ENCODE measurements at places on chromosomes 3 and 15. TPM values are rescaled to one million over a fixed set of nuclear protein-coding genes. Genes with fewer than 3 reads are reported as not detected.

DNA sequence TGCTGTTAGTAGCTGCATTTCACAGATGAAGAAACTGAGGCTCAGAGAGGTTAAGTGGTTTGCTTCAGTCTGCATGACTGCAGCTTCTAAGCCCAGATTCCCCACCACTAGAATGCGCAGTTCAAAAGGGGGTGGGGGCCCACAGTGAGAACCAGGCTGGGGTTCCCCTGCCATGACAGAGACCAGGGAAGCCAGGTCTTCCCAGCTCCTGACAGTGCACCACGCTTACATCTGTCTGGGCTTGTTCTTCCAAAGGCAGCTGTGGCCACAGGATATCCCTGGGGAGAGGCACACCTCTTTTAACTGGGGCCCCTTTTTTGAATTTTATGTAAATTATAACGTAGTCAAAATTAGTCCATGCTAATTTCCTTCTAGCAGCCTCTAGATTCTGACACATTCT is 5.3 kb downstream of the PLEKHO2 start:
- DNase-seq = no peak

GRCh38 chr15:63551400-63551799 is 45.8 kb upstream of the FBXL22 start:
- no peak for DNase-seq

RAB8B gene
- 111 TPM for total RNA-seq

DNA sequence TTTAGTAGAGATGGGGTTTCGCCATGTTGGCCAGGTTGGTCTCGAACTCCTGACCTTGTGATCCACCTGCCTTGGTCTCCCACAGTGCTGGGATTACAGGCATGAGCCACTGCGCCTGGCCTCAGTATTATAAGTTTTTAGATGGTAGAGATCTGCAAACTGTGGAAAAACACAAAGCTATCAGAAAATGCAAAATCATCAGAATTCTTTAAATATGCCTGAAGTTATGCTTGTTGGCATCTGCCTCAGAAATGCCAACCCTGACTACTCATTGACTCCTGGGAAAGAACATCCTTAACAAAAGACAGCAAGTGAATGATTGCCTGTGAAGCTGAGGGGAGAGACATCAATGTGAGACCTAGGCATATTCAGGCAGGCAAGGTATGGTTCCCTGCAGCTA is 94.3 kb upstream of the MB21D2 start:
- DNase-seq = no peak

DNA sequence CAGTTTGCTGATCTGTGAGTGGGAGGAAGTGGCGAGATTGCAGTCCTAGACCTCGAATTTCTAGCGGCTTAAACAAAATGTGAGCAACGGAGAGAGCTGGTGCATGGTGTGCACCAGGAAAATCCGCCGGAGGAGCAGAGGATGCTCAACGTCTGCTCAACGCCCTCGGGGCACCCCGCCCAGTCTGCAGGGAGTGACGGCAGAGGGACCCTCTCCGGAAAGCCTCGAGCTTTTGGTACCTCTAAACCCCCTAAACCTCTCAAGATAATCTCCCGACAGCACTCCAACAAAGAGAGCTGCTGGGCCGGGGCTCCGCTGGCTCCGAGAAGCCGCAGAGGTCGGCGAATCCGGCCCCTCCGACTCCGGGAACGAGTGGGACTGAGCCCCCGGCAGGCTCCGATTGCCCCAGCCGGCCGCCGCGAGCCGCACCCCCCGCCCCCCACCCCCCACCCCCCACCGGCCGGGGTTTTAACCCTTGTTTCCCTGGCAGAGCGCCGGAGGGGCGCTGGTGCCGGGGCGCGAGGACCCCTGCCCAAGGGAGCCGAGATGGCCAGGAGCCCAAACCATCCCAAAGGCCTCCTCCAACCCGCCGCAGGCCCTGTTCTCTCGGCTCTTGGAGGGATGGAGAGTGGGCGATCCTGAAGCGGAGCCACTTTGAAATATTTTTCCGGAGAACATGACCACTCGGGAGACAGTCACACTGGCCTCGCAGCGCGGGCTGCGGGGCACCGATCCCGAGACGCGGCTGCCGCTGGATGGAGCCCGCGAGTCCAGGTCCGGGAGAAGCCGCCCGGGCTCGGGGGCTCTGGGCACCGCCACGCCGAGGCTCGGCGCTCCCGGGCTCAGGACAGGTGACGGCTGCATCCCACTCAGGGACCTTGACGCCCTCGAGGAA is 1.5 kb downstream of the MEGF11 start:
- peak; percentile 72 for DNase-seq

- no peak for DNase-seq
These were observed 94.0 kb downstream of the CYP19A1 start for GRCh38 chr15:51244423-51244869.

GRCh38 chr3:46239301-46239938 is 2.8 kb upstream of the CCR3 start:
- DNase-seq = no peak

DNA sequence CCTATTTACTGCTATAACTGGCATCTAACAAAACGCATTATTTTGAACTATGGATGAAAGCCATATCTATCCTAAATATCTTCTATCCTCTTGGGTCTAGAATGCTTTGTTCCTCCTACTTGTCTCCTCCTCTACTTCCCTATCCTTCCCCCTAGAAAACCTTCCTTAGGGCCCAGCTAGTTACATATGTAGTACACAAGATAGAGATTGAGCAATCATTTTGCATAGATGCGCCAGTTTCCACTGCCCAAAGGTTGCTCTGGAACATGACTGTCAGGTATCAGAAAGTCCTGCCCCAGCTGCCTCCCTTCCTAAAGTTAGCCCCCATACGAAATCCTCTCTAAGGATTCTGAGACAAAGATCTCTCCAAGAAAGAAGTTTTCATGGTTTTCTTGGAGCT is 55.1 kb downstream of the GPR160 start:
- no peak for DNase-seq

LYZL4 gene
- not detected for total RNA-seq

LCTL gene
- total RNA-seq = not detected

ALPK3 gene
- 0.28 TPM for total RNA-seq

DNA sequence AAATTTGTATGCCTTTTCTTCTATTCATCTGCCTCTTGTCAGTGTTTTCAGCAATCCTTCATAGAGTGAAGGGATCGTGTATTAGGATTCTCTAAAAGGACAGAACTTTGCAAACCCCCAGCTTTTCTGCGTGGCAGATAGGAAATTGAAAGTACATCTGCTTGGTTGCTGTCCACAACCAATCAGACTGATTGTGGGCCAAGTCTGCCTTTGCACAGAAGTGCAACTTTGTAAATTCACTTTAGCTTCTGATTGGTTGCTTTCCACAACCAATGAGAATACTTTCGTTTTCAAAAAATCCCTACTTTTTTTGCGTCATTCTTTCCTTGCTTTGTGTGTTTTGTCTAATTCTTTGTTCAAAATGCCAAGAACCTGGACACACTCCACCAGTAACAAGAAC is 847.4 kb downstream of the FHIT start:
- no peak for DNase-seq

ETV5 gene
- 2.0 TPM for total RNA-seq

AVEN gene
- total RNA-seq = 6.3 TPM

- no peak for DNase-seq
These were observed 18.0 kb downstream of the ISG20 start for GRCh38 chr15:88656760-88657221.

- no peak for DNase-seq
These were observed 61.2 kb downstream of the ITGA11 start for GRCh38 chr15:68370768-68371151.

- DNase-seq = no peak
These were observed 619.5 kb upstream of the TBL1XR1 start for GRCh38 chr3:177816667-177817208.

DNA sequence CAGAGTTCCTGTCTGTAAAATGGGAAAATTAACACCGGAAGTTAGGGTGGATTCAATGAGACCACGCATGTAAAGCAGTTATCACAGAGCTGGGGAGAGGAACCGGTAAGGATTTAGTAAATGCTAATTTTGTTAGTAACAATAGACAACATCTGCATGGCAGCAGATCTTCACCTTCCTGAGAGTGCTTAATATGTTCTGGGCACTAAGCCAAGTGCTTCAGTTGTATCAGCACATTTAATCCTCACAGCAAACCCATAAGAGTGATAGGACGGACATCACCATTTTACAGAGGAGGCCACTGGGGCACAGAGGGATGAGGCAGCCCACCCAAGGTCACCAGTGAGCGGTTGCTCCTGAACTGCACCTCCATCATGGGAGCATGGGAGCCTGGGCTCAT is 189.4 kb downstream of the WNT5A start:
- no peak for DNase-seq

GRCh38 chr3:60009931-60010478 is 960.2 kb upstream of the CFAP20DC start:
- DNase-seq = no peak

DNA sequence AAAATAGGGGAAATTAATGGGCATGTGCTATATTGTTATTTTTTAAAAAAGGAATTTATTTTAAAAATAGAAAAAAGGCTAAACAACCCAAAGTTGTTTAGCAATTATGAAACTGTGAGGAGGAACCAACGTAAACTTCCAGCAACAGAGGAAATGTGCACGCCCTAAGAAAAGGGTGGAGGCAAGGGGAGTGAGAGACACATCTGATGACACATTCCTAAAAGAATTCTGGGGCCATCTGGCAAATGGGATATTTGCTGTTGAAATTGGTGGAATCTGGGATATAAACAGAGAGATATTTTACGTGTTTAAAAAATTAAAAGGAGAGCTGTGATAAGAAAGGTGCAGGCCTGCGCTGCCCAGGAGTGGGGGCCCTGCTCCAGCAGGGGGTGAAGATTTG is 50.8 kb upstream of the MUC13 start:
- DNase-seq = no peak

- DNase-seq = no peak
These were observed 416.5 kb downstream of the TBL1XR1 start for GRCh38 chr3:176780766-176781165.

ITIH1 gene
- total RNA-seq = not detected

DNA sequence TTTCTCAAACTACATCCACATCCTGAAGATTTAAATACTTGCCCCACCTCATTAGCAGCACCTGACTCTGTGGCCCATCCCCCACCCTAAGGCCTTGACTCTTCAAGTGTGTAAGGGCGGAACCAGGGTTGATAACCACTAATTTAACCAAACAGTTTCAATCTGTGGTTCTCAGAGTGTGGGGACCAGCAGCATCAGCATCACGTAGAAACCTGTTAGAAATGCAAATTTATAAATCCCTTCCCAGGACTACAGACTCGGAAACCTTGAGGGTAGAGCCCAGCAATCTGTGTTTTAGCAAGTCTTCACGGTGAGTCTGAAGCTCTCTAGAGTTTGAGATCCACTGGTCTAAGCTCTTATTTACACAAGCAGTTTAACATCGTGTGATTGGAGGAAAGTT is 12.4 kb downstream of the GNB4 start:
- no peak for DNase-seq

GRCh38 chr3:27581852-27582251 is 97.7 kb upstream of the SLC4A7 start:
- no peak for DNase-seq

GRCh38 chr15:57566834-57567233 is 24.9 kb upstream of the MYZAP start:
- no peak for DNase-seq

- DNase-seq = no peak
These were observed 122.0 kb upstream of the BFSP2 start for GRCh38 chr3:133277813-133278212.

GRCh38 chr15:77969055-77969454 is 108.5 kb downstream of the TBC1D2B start:
- DNase-seq = no peak

DNA sequence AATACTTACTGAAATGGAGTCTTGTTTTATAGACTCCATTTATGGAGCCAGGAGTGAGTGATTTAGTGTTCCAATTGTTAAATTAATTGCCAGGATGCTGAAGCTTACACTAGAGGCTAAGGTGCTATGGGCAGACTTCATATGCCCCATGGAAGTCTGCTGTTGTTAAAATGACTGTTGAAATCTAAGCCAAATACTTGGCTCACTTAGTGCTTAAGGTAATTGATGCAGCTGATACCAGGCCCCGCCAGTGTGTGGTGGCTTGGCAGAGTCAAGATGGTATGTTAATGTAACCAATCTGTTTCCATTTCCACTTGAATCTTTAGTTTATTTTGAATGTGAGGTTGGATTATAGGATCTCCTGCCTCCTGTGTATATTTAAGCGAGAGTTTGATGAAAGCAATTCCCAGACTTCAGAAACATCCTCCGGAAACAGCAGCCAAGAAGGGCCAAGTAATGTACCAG is 187.1 kb downstream of the ITPR1 start:
- DNase-seq = no peak

- no peak for DNase-seq
These were observed 30.9 kb downstream of the RCN2 start for GRCh38 chr15:76962337-76963013.

DNA sequence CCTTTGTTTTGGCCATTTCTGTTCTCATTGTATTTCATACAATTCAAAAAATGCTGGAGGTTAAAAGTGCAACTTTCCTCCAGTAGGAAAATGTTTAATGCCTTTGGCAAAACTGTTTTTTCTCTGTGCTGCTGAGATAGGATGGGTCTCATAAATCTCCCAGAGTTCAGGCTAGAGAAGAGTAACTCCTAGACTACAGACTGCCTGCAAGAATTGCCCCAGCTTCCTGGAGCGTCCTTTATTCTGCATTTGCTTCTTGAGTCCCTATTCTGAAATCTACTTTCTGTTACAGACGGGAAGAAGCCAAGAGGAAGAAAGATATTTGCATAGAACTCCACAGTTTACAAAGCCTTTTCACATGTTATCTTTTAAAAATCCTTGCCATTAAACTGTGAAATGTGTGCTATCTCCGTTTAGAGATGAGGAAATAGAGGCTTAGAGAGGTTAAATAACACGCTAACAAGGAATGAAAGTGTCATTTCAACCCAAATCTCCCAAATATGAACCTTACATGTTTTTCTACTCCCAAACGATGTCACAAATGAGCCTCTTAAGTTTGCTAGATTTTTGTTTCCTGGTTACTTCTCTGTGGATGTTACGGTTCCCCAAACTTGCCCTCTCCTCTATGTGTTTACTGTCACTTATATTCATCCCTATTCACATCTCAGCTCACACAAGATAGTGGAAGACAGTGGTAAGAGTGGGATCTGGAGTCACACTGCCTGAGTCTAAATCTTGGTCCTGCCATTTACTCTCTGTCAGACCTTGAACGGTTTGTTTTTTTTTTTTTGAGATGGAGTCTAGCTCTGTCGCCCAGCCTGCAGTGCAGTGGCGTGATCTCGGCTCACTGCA is 17.4 kb downstream of the NANOGP8 start:
- DNase-seq = no peak

HTR3E gene
- total RNA-seq = not detected

SPCS1 gene
- 90.4 TPM for total RNA-seq

HIGD2B gene
- total RNA-seq = 0.62 TPM

DNA sequence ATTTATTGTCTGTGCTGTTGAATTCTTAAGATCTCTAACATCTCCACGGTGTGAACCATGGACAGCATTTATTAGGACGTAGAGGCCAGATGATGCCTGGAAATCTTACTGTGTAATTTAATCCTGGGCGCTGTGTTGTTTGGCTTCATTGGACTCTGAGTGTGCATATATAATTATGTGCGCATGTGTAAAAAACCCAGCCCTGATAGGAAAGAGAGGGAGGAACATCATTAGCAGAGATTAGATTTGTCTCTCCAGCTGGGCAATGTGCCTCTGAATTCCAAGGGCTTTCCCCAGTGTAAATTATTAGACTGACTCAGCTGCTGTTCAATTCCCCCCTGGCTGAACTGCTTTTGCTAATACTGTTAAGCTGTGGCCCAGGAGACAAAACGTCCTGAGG is 39.6 kb downstream of the MAP3K13 start:
- DNase-seq = no peak

Data from activated naive CD8-positive, alpha-beta T cell treated with anti-CD3 and anti-CD28 coated beads, Interleukin-2, amount 10 ng/mL, durations not matched to agents 7 days and 5 days (primary cell).